ENCODE measurements at places on chromosomes 2 and 18. TPM values are rescaled to one million over a fixed set of nuclear protein-coding genes. Genes with fewer than 3 reads are reported as not detected.
A peak's percentile ranks its signal among the peaks of the same experiment; 100 is the strongest.

- H3K4me3 ChIP-seq, result no peak overlapping the region
- H3K4me1 ChIP-seq, result no peaks in the 10 kb centered on the region
- DNase-seq, result peak; percentile 18
- no peaks in the 10 kb centered on the region for H3K36me3 ChIP-seq
- peaks cover 30% of the 10 kb centered on the region for H3K27me3 ChIP-seq
These were observed 253.8 kb downstream of the TGIF1 start for GRCh38 chr18:3703732-3704176.

- no peak for DNase-seq
- no peak overlapping the region for H3K27ac ChIP-seq
- no peak overlapping the region for H3K4me3 ChIP-seq
- H3K36me3 ChIP-seq, result no peaks in the 10 kb centered on the region
These were observed 269.8 kb downstream of the KLHL29 start for GRCh38 chr2:23654756-23655155.

DNA sequence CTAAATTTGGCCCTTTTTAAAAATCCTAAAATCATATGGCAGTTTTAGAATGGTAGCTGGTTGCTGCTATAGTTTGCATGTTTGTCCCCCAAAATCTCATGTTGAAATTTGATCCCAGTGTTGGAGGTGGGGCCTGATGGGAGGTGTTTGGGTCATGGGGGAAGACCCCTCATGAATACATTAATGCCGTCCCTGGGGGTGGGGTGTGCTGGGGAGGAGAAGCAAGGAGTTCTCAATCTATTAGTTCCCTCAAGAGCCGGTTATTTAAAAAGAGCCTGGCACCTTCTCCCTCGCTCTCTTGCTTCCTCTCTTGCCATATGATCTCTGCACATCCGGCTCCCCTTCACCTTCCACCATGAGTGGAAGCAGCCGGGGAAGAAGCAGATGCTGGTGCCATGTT is 20.8 kb downstream of the GPATCH11 start:
- no peak overlapping the region for H3K4me3 ChIP-seq
- H3K27me3 ChIP-seq, result no peaks in the 10 kb centered on the region
- peaks cover 88% of the 10 kb centered on the region for H3K36me3 ChIP-seq
- H3K4me1 ChIP-seq, result no peaks in the 10 kb centered on the region

DNA sequence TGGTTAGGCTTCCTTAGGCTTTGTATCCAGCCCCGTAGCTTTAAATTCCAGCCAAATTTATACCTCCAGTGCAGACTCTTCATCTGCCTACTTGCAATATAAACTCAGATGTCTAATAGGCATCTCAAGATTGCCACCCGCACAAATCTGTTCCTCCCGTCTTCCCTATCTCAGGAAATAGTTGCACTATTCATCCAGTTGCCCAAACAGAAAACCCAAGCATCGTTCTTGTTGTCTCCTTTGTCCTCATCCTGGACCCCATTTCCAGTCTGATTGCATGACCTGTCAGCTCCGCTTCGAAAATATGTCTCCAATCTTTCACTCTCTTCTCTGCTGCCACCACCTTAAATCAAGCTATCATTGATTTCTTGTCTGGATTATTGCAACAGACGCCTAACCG is 2.3 kb downstream of the FKBP1B start:
- H3K27me3 ChIP-seq, result peaks cover 2% of the 10 kb centered on the region
- H3K27ac ChIP-seq, result no peak overlapping the region
- peaks cover 3% of the 10 kb centered on the region for H3K36me3 ChIP-seq

GRCh38 chr2:64168756-64169155 is 24.5 kb upstream of the PELI1 start:
- H3K4me3 ChIP-seq, result no peak overlapping the region
- H3K27me3 ChIP-seq, result no peaks in the 10 kb centered on the region
- no peak for DNase-seq
- no peak overlapping the region for H3K27ac ChIP-seq
- no peaks in the 10 kb centered on the region for H3K36me3 ChIP-seq

GRCh38 chr2:137187216-137187615 is 421.9 kb downstream of the THSD7B start:
- no peak for DNase-seq
- H3K27ac ChIP-seq, result no peak overlapping the region
- H3K4me1 ChIP-seq, result no peaks in the 10 kb centered on the region
- H3K36me3 ChIP-seq, result no peaks in the 10 kb centered on the region

GRCh38 chr18:48032876-48033789 is 102.7 kb upstream of the SMAD2 start:
- no peak overlapping the region for H3K27ac ChIP-seq
- no peaks in the 10 kb centered on the region for H3K27me3 ChIP-seq

DNA sequence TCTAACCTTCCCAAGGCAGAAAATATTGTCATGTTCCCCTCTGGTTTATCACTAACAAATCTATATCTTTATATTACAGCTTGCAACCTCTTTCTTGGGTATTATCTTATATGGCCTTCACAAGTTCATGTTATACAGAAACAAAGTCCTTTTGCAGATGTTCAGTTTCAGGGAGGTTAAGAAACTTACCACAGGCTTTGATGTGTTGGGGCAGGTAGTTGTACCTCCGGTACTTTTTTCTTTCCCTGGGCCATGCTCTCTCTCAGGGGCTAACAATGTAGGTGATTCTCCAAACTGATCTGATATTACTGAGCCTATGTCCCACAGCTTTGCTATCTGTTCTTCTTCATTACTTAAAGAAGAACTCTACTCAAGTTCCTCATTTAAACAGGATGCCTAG is 548.9 kb upstream of the SYT4 start:
- no peaks in the 10 kb centered on the region for H3K27me3 ChIP-seq
- DNase-seq, result no peak
- H3K4me3 ChIP-seq, result no peak overlapping the region
- no peaks in the 10 kb centered on the region for H3K36me3 ChIP-seq

GRCh38 chr2:231356466-231356844 is 39.1 kb upstream of the B3GNT7 start:
- H3K36me3 ChIP-seq, result no peaks in the 10 kb centered on the region
- H3K27ac ChIP-seq, result no peak overlapping the region
- no peak for DNase-seq
- no peak overlapping the region for H3K4me3 ChIP-seq

- no peak for DNase-seq
- no peak overlapping the region for H3K27ac ChIP-seq
- no peak overlapping the region for H3K4me3 ChIP-seq
- peaks cover 6% of the 10 kb centered on the region for H3K27me3 ChIP-seq
- no peaks in the 10 kb centered on the region for H3K36me3 ChIP-seq
These were observed 13.0 kb downstream of the SH3BP4 start for GRCh38 chr2:234964631-234965461.

DNA sequence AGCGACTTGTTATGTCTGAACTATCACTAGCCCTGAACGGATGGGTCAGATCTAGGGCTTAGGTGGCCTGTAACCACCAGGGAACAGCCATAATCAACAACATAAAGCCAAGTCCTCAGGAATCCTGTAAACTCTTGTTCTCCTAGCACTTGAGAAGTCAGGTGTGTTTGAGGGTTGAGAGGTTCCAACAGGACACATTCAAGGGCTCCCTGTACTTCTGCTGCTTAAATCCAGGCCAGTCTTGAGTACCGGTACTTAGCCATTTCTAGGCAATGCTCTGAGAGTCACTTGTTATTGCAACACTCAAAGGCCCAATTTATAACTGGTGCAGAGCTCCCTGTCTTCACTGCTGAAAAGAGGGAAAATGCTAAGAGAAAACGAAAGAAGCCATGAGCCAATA is 21.6 kb upstream of the SLC40A1 start:
- H3K27me3 ChIP-seq, result no peaks in the 10 kb centered on the region
- no peaks in the 10 kb centered on the region for H3K36me3 ChIP-seq
- H3K27ac ChIP-seq, result no peak overlapping the region

GRCh38 chr2:138018866-138019688 is 54.8 kb downstream of the HNMT start:
- H3K36me3 ChIP-seq, result no peaks in the 10 kb centered on the region
- no peaks in the 10 kb centered on the region for H3K4me1 ChIP-seq
- no peak overlapping the region for H3K4me3 ChIP-seq
- H3K27ac ChIP-seq, result no peak overlapping the region

- H3K27me3 ChIP-seq, result peaks cover 27% of the 10 kb centered on the region
- no peaks in the 10 kb centered on the region for H3K36me3 ChIP-seq
- DNase-seq, result no peak
- no peak overlapping the region for H3K27ac ChIP-seq
- H3K4me1 ChIP-seq, result peaks cover 2% of the 10 kb centered on the region
These were observed 80.1 kb downstream of the SDC1 start for GRCh38 chr2:20144861-20145260.

DNA sequence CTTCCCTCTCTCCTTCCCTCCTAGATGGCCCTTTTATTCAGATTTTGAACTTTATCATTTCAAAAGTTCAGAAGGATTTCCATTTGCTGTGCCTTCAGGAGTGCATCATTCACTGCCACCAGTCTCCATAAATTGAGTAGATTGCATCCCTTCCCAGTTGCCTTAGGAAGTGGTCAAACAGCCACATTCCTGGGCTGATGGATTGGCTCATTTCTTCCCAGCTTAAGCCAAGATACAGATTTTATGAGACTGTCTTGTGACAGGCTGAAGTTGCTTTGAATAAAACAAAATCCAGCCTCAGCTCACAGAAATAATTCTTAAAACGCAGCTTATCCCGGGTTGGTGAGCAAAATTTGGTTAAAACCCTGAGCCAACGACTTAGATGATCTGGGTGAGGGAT is 9.8 kb downstream of the NRP2 start:
- DNase-seq, result no peak
- H3K4me1 ChIP-seq, result peaks cover under 1% of the 10 kb centered on the region
- no peak overlapping the region for H3K27ac ChIP-seq
- H3K4me3 ChIP-seq, result no peak overlapping the region

DNA sequence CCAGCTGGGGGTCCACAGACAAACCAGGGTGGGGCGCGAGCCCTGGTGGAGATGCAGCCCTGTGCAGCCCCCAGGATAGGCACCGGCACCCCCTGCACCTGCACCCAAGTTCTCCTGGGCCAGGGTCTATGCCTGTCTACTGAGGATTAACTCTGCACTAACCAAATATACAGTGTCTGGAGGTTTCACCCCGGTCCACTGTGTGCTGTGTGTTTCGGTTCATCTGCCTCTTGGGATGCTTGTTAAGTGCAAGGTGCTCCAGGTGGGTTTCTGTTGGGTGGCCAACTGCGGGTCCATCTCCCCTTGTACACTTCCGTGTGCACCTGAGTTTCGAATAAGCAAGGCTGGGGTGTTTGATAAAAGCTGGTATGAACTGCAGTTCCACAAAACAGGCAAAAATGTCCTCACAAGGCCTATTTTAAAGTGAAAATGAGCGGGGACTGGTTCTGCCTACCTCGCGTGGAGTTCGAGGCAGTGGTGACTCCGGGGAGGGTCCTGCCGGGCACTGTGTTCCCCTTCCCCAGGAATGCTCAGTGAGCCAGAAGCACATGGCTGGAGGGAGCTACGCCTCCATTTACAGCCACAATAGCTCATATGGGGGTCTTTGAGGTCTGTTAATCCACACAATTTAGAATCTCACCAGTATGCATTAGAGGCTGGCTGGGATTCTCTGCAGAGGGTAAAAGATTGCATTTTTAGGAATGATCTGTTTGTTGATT is 70.7 kb downstream of the EDAR start:
- no peak overlapping the region for H3K4me3 ChIP-seq
- no peaks in the 10 kb centered on the region for H3K36me3 ChIP-seq
- no peaks in the 10 kb centered on the region for H3K4me1 ChIP-seq

Gene RAB3GAP1
- total RNA-seq, result 23.0 TPM

Gene ZNF2
- total RNA-seq, result 3.9 TPM

Gene CSRNP3
- total RNA-seq, result not detected

Gene MAB21L4
- total RNA-seq, result not detected

Gene SULT1C4
- not detected for total RNA-seq

Gene PROC
- not detected for total RNA-seq

Gene AQP12B
- total RNA-seq, result not detected

Gene DSEL
- total RNA-seq, result 0.15 TPM

Gene MOGAT1
- total RNA-seq, result not detected

Gene MAP3K19
- total RNA-seq, result not detected

Gene SKOR2
- total RNA-seq, result not detected
